ENCODE measurements at places on chromosomes 3 and 15.

- no peak for DNase-seq
Measured at GRCh38 chr3:156721687-156722618, 47.6 kb downstream of the TIPARP start.

DNA sequence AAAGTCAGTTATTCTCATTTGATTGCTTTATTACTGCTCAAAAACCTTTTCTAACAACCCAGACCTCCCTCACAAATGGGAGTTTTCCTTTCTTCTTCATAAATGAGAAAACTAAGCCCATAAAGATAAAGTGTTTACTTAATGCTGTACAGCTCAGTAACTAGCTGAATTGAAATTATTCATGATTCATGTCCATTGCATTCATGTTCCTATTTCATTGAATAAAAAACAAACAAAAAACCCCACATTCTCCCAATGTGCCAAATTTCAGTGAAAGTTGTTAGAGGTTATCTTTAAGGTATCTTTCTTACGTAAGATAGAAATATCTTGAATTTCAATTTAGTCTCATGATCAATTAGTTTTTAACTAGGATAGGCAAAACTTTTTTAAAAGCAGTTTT, 2.8 kb downstream of the PLSCR2 start:
- DNase-seq, result no peak

GRCh38 chr15:78708713-78709260, 67.8 kb upstream of the CHRNB4 start:
- no peak for DNase-seq

DNA sequence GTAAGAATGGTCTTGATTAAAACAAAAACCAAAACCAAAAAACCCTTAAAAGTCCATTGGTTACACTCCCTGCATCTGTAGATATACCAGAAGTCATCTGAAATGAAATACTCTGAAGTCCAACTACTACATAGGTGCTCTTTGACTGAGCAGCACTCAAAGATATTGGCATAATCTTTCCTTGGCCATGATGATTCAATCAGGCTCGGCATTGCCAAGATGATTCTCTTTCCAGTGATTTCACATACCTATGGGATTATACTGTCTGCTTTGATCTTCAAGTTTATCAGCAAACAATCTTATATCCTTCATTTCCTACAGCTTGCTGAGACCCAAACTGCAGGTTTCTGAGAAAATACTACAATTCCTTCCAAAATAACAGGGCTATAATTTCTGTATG, 35.9 kb upstream of the DIPK2A start:
- DNase-seq, result no peak

GRCh38 chr3:117355566-117355965, 646.0 kb downstream of the TUSC7 start:
- DNase-seq, result no peak

DNA sequence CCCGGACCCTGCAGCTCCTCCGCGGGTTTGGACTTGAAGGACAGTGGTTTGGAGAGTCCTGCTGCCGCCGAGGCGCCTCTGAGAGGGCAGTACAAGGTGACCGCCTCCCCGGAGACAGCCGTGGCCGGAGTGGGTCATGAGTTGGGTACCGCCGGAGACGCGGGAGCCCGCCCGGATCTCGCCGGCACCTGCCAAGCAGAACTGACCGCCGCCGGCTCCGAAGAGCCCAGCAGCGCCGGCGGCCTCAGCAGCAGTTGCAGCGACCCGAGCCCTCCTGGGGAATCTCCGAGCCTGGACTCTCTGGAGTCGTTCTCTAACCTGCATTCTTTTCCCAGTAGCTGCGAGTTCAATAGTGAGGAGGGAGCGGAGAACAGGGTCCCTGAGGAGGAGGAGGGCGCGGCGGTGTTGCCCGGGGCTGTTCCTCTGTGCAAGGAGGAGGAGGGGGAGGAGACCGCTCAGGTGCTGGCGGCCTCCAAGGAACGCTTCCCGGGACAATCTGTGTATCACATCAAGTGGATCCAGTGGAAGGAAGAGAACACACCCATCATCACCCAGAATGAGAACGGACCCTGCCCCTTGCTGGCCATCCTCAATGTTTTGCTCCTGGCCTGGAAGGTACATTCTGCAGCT, 634 bp downstream of the MINDY2 start:
- DNase-seq, result no peak

DNA sequence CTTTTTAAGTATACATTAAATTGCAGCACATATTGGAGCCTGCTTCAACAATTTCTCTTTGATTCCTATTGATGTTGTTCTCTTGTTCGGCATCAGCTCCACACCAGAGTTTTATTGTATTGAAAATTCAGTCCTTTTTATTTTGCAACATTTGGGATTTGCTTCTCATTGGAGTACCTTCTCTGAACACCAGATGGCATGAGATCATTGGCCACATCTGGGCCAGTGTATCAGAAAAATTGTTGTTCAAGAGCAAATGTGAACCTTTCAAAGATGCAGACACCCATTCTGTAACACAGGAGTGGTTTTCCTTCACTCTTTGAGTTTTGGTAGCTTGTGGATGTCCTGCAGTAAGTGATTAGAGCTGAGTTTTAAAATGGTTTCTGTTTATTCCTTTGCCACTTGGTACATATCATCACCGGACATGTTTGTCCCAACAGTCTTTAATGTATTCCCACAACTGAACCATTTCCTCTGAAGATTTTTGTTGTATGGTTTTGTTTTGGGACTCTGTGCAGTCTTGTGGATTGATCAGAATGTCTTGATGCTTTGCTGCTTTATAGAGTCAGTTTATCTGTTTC, 96.1 kb downstream of the MCTP2 start:
- DNase-seq, result no peak

GRCh38 chr15:58957101-58957973, 23.9 kb upstream of the SLTM start:
- peak; percentile 24 for DNase-seq

DNA sequence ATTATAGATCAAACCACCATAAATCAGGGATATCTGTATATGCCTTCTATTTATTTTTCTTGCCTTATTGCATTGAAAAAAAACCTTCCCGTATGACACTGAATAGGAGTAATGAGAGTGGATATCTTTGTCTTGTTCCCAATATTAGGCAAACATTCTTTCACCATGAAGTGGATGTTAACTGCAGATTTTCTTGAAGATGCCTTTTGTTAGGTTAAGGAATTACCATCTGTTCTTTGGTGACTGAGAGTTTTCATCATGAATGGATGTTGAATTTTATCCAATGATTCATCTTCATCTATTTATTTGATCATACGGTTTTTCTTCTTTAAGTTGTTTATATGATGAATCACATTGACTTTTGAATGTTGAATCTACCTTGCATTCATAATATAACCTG, 47.1 kb upstream of the MECOM start:
- DNase-seq, result no peak

DNA sequence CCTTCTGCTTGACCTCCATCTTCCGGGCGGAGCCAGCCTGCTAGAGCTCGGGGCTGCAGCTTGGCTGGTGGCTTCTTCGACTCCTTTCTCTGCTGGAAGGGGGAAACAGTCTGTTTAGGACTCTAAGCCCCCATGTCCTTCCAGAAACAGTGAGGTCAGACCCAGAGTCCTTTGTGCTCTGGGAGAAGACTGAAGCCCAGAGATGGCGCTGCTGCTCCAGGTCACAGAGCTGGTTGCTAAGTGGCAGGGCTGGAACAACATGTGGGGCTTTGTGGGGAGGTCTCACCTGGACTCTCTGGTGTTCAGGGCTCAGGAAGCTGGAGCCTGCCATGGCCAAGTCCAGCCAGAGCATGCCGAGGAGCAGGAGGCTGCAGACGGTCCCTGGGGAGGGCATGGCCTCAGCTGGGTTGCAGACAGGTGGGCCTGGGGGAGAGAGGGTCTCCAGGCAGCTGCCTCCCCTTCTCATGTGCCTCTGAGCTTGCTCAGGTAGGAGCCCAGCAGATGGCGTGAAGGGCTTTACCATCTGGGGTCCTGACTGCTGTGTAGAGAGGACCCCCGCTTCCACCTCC, 2.9 kb downstream of the GHRL start:
- no peak for DNase-seq

DNA sequence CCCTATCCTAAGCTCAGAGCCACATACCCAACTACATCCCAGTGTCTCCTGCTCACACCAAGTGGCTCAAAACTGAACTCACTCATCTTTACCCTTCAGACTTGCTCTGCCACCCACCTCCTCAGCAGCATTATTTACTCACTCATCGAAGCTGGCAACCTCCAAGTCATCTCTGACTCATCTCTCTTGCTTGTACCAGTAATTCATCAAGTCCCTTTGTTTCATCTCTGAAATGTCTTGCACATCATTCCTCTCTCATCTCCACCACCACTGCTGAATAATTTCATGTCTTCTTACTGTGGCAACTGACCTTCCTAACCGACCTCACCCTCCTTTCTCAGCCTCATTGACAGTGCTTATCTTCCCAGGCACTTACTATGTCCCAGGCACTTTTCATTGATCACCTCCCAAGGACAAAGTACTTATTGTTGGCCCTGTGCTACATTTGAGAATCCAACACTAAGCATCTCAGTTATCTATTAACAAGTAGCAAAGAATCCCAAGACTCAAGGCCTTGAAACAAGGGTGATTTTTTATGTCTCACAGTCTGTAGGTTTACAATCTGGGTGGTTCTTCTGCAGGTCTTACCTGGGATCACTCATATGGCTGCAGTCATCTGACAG, 82.0 kb downstream of the MRPL46 start:
- DNase-seq, result no peak

DNA sequence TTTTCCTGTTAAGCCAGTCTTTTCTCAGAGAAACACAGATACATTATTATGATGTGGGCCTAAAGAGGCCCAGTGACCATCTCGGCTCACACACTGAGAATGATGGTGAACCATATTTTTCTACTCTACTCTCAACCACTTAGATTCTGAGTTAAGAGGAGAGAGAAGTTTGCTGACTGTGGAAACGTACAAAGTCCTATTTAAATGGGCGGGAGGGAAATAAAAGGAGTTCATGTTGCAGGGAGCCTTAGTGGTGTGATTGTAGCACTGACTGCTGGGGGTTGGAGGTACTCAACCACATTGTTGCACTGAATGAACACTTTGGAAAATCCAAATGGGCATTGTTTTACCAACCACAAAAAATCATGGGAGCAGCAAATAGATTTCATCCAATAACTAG, 51.0 kb downstream of the ATP8B4 start:
- DNase-seq, result no peak

DNA sequence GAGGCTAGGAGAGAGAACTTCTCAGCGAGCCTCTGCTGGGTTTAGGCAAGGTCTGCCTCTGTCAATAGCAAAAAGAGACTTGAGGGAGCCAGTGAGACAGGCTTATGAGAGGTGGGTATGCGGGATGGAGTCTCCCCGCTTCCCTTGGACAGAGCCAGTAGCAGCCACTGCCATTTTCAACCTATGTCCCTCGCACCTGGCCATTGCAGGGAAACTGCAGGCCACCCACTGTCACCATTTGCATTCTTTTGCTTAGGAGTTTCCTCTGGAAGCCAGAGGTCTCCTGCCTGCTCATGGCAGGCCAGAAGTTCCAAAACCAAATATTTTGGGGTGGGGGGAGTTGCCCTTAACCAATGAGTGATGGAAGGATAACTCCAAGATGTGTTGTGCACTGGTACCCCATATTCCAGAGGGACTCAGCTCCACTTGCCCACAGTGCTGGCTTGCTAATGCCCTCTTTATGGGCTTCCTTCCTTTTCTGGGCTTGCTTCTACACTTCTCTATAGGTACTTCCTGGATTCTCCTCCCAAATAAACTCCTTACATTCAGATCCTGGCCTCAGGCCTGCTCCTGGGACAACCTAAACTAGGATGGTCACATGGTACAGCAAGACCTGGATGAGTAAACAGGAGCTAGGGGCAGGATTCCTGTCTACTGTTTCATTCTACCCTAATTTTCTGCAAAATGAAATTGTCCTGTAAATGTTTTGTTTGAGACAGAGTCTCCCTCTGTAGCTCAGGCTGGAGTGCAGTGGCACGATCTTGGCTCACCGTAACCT, 108.9 kb upstream of the PROK2 start:
- DNase-seq, result no peak

GRCh38 chr3:86743233-86743632, 247.7 kb downstream of the VGLL3 start:
- no peak for DNase-seq

DNA sequence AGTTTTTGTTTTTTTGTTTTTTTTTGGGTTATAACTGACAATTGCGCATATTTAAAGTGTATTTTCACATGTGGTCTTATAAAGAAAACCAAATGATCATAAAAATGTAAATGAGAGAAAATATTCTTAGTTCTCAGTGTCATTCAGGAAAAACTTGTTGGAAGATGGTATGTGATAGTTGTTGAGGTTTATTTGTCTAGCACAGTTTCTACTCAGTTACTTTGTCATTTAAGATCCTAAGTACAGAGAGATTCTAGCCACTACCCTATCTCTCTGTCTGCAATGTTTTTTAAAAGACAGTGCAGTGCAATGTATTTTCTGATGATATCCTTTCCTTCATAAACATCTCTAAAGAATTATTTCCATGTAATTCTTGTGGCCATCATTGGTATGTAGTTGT, 46.1 kb downstream of the AKAP13 start:
- DNase-seq, result no peak

GRCh38 chr15:75551091-75551490, 28.0 kb downstream of the PTPN9 start:
- DNase-seq, result no peak

GRCh38 chr3:160677459-160677881, 510 bp downstream of the ARL14 start:
- no peak for DNase-seq

- no peak for DNase-seq
Measured at GRCh38 chr15:100245487-100245820, 96.3 kb downstream of the ADAMTS17 start.

DNA sequence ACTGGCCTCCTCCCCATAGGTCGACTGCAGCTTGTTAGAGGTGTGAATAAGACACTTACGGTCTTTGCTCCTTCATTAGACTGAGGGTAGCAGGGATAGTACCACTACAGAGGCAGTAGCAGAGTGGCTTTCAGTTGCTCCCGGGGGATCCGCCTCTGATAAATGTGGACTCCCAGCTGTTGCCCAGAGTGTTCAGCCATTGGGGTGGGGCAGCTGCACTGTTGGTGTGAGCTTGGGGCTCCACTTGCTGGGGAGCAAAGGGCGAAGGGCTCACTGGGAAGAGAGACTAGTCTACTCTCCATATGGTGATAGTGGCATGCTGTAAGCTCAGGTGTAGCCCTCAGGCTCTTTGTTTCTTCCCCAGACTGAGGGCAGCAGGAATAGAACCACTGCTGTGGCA, 239.1 kb downstream of the LRRN1 start:
- no peak for DNase-seq

DNA sequence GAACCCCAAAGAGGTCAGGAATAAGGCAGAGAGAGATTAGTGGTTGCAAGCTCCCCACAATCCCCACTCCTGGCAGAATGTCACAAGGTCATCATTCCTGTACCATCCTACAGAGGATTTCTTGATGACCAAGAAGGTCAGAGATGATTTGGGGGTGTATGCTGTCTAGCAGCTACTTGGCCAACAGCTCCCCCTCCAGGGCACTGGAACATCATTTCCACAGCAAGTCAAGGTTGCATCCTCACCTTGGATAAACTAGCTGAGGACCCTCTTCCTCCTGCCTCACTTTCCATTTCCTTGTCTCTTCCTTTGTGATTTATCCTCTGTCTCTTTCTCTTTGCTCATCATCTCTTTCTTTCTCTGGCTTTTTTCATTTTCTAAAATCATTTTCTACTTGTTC, 106.3 kb downstream of the PROS1 start:
- no peak for DNase-seq
